Epithelial cell of esophagus (primary cell): ENCODE measurements at places on chromosomes 3 and 15.

DNA sequence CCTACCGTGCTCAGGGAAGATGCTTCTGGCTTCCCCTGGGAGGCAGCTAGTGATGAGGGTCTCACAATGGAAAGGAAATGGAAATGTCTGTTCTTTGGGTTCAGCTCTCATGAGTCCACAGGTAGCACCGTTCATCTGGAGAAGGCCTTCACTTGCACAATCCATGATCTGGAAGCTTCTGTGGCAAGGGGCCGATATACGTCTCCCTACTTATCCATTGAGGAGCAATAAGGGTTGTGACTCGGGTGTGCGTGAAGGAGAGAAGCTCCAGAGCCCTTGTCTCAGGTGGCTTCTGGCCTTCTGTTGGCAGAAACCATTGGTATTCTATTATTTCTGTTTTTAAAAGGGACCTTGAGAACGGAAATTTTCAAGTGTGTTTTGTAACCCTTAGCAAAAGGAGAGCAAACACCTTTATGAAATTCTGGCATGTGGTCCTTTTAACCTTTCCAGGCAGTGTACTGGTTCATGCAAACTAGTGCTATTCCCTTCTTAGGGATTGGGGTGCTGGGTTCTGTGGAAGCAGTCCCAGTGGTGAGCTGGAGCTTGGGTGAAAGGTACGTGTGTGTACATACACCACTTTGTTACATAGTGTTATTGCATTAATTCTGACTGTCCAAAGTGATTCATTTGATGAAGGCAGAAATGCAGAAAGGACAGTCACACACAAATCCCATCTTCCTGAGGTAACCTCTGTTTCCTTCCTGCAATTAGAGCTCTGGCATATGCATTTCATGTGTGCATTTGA is 32.5 kb downstream of the KLF13 start:
- DNase-seq, result peak; percentile 56

DNA sequence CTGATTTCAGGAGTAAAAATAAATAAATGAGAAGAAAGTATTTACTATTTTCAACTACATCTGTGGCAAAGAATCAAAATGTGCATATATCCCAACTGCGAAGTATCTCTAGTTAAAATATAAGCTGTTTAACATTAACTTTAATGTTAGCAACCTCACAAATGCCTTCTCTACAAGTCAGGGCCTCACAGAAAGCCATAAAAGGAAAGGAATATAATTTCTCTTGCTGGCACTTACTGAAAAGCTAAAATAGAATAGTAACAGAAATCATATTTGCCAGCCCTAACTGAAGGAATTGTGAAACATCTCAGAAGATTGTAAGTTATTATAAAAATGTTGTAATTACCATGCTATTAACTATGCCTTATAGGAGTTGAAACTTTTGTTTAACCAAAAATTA is 65.1 kb upstream of the MBNL1 start:
- no peak for DNase-seq

DNA sequence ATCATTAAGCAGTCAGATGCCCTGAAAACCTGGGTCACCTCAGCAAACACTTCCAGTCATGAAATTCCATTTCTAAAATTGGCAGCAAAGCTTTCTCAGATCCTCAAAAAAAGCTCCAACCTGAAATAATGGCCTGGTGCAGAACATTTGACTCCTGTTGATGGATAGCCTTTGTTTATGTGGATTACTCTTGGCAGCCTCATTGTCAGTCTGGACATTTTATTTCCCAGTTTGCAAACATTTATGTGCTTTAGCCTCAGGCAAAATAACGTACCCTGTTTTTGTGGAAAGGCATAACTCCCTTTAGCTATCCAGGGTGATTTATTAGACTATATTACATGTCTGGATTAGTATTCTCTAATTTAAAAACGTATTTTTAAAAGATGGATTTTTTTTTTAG is 53.9 kb downstream of the PXYLP1 start:
- DNase-seq, result no peak

- DNase-seq, result no peak
These were observed 517.0 kb upstream of the NAALADL2 start for GRCh38 chr3:174342171-174342570.

DNA sequence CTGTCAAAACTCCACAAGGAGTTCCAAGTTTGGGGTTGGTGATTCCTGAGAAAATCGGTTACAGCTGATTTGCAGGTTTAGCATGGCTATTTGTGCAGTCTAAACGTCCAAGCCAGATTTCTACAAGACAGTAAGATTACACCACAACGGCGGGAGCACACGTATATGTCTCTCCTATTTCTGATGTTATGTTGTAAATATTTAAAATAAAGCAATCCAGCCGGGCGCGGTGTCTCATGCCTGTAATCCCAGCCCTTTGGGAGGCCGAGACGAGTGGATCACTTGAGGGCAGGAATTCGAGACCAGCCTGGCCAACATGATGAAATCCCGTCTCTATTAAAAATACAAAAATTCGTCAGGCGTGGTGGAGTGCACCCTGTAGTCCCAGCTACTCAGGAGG is 106.8 kb upstream of the IGF1R start:
- DNase-seq, result no peak

DNA sequence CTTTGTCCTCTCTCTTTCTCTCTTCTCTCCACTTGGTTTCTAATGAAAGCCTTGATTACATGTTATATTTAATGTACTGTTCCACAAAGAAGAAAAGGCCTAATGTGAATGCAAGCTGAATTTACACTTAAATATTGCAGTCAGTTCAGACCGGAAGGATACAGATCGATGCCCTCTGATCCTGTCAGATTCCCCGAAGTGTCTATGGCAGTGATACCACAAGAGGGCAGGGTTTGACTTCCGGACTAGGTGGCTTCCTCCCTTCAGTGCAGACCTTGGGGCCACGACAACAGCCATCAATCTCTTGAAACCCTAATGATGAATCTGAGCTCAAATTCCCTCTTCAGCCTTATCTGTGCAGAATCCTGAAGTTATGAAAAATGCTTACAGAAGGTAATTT is 29.5 kb downstream of the AGTR1 start:
- peak; percentile 26 for DNase-seq

- no peak for DNase-seq
These were observed 186.7 kb downstream of the UACA start for GRCh38 chr15:70576696-70577095.

GRCh38 chr3:171565481-171566058 is 105.4 kb upstream of the TNIK start:
- DNase-seq, result peak; percentile 47

DNA sequence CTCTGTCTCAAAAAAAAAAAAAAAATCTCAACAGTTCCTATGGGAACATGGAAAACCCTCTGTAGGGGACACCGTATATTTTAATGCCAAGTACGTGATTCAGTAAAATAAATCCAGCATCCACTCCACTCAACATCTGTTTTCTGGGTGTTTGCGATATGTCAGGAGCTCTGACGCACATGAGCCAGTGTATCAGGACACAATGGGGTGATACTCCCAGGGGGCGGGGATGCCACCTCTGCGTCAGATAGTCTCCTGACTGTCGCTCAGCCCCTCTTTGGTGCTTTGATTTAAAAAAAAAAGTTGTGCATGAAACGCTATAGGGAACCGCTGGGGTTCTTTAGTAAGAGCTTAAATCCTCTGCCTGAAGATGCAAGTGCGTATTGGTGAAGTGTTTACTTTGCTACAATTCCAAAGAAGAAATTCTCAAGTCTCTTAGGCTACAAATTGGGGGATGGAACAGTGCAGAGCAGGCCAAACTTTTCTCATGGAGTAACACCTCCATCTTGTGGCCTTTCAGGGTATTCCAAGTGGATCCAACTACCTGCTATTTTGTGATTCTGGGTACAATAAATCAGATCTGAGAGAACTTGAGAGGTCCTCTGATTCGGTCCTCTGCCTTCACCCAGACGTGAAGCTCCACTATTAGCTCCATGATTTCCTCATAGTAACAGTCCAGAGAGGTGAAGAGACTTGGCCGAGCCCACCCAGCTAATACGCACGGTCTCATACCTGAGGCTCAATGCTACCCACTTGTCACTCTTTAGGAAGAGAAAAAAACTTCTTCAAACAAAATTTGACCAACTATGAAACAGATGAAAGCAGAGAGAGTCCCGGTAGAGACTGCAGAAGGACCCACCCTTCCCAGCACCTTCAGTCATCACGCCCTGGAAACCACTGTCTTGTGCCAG is 9.3 kb upstream of the NR2E3 start:
- peak; percentile 76 for DNase-seq

DNA sequence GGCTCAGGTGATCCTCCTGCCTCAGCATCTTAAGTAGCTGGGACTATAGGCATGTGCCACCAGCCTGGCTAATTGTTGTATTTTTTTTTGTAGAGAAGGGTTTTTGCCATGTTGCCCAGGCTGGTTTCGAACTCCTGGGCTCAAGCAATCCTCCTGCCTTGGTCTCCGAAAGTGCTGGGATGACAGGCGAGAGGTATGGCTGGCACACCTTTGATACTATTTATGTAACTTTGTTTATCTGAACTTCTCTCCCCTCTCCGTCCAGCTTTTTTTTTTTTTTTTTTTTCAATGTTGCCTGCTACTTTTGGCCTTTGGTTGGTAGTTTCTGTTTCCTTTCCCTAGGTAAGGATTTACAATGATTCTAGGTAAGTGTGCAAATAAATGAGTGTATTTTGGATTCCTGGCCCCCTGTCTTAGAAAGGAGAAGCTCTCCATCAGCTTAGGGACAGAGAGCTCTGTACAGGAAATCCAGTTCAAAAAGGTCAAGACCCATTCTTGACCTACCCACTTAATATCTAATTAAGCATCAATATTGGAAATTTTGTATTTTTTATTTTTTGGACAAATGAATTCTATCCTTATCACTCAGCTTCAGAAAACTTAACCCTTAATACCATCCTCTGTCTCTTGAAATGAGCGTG is 6.8 kb downstream of the ARL6IP5 start:
- DNase-seq, result no peak

GRCh38 chr3:40504636-40505430 is 1.0 kb upstream of the ZNF620 start:
- DNase-seq, result peak; percentile 98

DNA sequence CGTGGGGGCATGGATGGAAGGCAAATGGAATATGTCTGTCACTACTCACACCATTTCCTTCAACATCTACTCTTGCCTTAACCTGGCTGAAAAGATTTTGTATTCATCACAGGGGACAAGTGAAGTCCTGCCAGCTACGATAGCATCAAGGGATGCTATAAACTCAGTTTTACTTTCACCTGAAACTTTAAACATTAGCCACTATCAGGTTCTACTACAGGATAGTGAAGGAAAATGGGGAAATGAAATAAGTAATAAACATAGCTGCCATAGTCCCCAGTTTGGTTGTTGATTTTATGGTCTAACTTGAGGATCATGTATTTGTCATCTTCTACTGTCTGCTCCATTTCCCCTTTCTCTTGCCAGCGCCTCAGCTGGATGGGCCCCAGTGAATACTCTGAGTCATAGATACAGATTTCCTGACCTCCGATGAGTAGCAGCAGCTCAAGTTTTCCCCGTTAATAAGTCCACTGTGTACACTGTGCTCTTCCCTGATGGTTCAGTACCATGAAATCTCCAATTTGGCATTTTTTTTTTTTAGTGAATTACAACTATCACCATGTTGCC is 338.2 kb upstream of the SLCO3A1 start:
- peak; percentile 76 for DNase-seq

DNA sequence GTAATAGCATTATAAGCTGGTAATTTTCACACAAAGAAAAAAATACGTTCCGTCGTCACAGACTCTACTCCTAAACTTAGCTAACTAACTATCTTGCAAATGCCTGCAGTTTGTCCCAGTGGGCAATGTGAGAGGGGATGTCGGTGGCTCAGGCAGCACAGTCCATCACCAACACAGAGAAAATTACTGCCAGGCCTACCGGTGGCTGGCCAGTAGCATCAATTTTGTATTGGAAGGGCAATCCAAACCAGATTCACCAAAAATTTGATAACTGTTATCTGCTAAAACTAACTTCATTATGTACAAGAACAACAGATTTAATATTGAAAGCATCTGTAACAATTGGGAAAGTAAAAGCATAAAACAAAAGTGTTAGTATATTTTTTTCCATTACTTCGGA is 37.4 kb upstream of the RASA2 start:
- no peak for DNase-seq

DNA sequence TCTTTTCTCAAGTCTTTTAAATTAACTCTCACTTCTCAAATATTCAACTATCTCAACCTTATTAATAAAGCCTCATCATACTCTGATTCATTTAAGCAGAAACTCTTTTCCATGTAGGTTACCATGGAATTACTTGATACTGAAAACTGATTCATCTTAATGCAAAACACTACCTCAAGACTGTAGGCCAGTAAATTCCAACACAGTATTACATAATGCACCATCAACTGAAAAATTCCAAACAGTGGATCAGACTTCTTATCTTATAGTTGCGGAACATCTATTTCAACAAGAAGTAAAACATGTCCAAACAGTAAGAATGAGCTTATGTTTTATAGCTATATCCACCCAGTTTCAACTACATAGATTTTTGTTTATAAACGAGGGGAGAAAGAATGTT is 124.5 kb downstream of the PEAK1 start:
- peak; percentile 18 for DNase-seq

GRCh38 chr3:112477891-112478290 is 21.4 kb downstream of the BTLA start:
- no peak for DNase-seq

DNA sequence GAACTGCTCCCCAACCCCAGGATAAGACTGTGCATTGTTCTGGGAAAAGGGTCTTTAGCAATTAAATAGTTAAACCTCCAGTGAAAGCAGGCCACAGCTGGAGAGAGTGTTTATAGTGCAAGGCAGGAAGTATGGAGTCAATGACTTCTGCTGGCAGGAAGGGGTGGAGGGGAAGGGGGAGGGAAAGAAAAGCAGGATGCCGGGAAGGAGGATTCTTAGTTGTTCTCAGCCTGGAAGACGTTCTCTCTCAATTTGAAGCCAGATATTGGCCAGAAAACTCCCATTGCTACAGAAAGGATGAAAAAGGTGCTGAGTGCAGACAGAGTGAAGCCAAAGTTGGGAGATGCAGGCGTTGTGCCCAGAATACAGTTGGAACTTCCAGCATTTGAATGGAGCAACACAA is 35.7 kb upstream of the ACTL6A start:
- peak; percentile 13 for DNase-seq

- no peak for DNase-seq
These were observed 318.1 kb upstream of the MCTP2 start for GRCh38 chr15:93913310-93913709.

DNA sequence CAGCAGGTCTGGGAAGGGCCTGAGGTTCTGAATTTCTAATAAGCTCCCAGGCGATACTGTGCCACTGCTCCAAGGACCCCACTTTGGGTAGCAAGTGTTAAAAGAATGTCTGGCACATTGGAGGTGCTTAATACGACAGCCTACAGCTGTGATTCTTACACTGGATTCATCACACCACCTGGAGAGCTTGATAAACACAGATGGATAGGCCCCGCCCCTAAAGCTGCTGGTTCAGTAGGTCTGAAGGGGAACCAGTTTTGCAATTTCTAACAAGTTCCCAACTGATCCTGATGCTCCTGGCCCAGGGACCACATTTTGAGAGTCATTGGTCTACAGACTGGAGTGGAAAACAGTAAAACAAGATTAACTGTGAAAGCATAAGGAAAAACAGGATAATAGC is 124.8 kb upstream of the ST8SIA2 start:
- no peak for DNase-seq

DNA sequence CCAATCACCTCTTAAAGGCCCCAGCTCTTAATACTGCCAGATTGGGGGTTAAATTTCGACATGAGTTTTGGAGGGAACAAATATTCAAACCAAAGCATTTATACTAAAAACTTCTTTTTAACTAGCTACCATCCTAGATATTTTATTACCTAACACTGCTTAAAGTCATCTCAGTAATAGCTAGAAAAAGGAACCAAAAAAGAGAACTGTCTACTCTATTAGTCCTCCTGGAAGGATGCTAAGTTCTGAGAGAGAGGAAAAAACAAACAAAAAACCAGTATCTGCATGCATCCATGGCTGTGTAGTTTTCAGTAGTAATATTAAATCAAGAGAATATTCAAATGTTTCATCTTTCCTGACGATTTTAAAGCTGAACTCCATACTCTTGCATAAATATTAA is 5.8 kb downstream of the CPOX start:
- no peak for DNase-seq
